Endodermal cell (in vitro differentiated cells): ENCODE measurements at places on chromosomes 6 and 20. TPM values are rescaled to one million over a fixed set of nuclear protein-coding genes. Genes with fewer than 3 reads are reported as not detected.

The PEX3 gene
- total RNA-seq, result 8.5 to 30.0 TPM (median 10.0 TPM) in 3 replicates

- no peak for DNase-seq
Measured at GRCh38 chr6:72636215-72636614, 14.4 kb downstream of the KCNQ5 start.

The RIOK1 gene
- 17.7 and 23.4 TPM in 2 replicates for total RNA-seq

The DDO gene
- total RNA-seq, result not detected in 2 replicates

DNA sequence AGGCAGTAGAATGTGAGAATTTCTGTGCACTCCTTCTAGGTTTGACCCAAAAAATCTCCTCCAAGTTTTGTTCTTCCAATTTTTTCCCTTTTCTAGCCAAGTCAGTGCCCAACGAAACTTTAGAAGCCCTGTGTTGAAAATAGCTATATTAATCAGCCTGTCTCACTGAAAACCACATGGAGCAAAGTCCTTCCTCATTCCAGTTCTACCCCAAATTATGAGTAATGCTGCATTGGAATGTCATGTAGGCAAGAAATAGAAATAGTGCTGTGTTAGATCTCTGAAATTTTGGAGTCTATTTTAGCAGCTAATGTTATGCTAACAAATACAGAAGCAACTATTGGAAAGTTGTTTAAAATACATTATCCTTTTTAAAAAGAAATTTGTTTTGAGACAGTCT is 725.5 kb downstream of the TBC1D32 start:
- no peak for DNase-seq

DNA sequence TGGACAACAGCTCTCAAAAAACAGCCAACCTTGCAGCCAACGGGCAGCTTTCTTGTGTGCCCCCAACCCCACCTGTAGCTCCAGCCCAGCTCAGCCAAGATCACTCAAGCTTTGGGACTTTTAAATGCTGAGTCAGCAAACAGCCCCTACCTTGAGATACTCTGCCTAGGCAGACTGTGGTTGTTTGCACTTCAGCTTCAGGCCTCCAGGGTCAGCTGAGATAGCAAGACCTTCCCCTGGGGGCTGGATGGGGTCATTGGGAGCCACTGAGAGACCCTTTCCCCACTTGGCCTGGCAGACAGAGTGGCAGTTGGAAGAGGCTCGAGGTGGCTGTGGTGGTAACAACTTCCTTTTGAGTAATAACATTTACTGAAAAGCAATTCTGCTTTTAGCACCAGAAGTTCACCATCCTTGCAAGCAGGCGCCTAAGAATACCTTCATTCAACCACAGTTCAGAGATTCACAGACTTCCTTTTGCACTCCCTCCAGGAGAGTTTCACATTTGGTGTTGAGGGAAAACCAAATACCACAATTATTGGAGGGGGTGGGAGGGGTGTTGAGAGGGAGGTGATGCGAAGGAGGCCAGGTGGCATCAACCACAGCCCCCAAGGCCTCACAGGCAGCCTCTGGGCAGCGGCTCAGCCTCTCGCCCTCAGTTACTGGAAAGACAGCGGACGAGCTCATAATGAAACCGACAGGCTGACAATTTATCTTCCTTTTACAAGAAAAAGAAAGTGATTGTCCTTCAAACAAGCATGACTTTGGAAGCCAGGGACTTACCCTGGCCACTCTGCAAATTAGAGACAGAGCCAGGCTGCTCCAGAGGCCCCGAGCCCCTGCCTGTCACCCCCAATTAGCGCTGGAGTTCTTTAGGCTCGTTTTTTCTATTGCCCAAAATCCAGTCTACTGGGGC is 148.1 kb downstream of the CEBPB start:
- peak; percentile 80 for DNase-seq

DNA sequence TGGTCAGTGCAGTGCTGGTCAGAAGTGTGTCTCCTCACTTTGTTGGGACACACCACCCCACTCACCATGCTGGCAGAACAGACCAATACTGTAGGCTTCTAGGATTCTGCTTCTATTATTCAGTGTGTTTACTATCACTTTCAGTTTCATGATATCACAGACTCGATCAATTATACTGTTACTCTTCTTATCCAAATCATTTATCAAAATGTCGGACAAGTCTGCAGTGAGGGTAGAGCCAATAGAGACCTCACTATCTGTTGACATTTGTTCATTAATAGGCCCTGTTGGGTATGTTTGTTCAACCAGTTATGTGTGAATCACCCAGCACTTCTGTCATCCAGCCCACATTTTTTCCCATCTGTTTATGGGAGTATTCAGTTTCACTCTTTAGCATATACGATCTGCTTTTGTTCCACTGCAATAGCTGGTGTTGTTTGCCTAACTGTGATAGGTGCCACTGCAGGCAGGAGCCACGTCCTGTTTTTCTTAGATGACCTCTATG is 140.1 kb downstream of the NRN1 start:
- DNase-seq, result no peak

The DEF6 gene
- total RNA-seq, result 4.8 and 6.3 TPM in 2 replicates

- DNase-seq, result no peak
Measured at GRCh38 chr20:47998736-47999135, 213.5 kb upstream of the SULF2 start.

GRCh38 chr6:132813173-132813856 is 1.1 kb upstream of the RPS12 start:
- peak; percentile 78 for DNase-seq

- DNase-seq, result no peak
Measured at GRCh38 chr6:87237804-87238203, 82.4 kb downstream of the ZNF292 start.

- DNase-seq, result no peak
Measured at GRCh38 chr20:16158976-16159286, 414.3 kb downstream of the KIF16B start.

The C20orf202 gene
- not detected in 3 replicates for total RNA-seq

The TBXT gene
- total RNA-seq, result 0.77 to 2.3 TPM (median 2.3 TPM) in 3 replicates

DNA sequence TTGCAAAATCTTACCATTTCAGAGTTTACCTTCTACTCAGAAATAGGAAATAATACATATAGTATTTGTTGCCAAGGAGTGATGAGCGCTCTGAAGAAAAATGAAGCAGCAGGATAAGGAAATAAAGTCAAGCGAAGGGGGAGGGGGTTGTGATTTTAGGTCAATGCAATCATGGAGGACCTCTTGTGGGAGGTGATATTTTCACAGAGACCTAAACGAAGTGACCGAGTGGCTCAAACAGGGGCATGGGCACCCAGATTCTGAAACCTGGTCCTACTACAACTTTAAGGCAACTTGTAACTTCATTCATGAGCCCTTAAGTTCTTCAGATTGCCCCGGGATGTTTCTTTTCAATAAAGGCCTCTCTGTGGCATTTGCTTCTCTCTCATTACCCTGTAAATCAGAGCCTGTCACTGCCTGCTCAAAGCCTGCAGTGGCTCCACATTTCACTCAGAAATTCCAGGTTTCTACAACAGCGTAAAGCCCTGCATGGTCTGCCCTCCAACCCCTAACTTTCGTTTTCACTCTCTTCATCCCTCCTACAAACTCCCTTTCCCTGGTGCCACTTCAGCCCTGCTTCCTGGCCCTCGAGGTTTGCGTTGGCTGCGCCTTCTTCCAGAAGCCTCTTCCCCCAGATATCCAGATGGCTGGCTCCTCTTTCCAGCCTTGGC is 162.7 kb downstream of the TBC1D7 start:
- DNase-seq, result no peak

GRCh38 chr20:39986173-39986904 is 702.7 kb downstream of the MAFB start:
- DNase-seq, result peak; percentile 71

- peak; percentile 83 for DNase-seq
Measured at GRCh38 chr6:88780714-88781389, 182.6 kb downstream of the RNGTT start.

DNA sequence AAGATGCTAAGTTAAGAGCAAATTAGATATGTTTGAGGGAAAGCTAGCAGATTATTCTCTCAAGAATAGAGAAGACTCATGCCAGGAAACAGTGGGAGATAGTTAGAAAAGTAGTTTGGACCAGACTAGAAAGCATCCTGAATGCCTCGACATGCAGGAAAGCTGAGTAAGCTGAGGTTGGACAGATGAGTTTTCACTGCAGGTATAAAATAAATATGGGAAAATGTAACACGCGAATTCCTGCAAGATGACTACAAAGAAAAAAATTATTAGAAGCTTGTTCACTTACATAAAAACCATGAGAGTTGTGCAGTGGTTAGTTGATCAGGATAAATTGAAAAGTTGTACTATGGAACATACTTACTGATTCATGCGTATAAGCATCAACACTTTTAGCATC is 484.2 kb upstream of the MANEA start:
- DNase-seq, result no peak

GRCh38 chr20:59692139-59692538 is 87.8 kb downstream of the PHACTR3 start:
- DNase-seq, result no peak
